ENCODE measurements at places on chromosomes 7 and 10.
A peak's percentile ranks its signal among the peaks of the same experiment; 100 is the strongest.

DNA sequence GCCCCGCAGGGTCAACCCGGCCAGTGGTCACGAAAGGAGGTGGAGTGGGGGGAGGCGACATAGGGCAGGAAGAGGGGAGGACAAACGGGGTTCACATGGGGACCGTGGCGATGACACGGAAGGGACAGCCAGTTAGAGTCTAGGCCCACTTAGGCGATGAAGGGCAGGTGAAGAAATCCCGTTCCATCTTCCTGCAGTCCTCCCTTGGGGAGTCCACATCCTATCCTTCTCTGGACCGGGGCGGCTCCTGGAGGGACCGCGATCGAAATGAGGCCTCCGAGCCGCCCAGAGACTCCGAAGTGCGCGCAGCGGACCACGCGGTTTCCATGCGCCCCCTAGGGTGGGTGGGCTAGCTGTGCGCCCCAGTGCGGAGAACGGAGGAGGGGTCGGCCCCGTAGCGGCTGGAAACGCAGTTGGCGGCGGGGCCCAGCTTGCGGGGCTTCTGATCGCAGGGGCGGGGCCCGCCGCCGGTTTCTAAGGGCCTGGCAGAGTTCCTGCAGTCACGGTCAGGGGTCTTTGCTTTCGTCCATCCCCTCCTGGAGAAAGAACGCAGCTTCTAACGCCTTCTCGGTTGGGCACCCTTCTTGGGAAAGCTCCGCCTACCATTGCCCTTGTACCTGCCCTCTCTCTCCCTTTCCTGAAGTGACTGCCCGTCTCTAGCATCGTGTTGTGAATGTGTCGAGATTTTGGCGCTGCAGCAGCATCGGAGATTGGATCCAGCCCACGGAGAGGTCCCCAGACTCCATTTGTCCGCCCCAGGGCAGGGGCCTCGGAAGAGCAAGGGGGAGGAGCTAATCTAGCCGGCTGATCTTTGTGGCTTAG is 17.9 kb upstream of the TMEM225B start:
- DNase-seq: no peak

- DNase-seq: no peak
Measured at GRCh38 chr10:29009464-29009863, 279.4 kb upstream of the LYZL1 start.

- no peak for DNase-seq
Measured at GRCh38 chr10:3173171-3173878, 743 bp upstream of the PITRM1 start.

DNA sequence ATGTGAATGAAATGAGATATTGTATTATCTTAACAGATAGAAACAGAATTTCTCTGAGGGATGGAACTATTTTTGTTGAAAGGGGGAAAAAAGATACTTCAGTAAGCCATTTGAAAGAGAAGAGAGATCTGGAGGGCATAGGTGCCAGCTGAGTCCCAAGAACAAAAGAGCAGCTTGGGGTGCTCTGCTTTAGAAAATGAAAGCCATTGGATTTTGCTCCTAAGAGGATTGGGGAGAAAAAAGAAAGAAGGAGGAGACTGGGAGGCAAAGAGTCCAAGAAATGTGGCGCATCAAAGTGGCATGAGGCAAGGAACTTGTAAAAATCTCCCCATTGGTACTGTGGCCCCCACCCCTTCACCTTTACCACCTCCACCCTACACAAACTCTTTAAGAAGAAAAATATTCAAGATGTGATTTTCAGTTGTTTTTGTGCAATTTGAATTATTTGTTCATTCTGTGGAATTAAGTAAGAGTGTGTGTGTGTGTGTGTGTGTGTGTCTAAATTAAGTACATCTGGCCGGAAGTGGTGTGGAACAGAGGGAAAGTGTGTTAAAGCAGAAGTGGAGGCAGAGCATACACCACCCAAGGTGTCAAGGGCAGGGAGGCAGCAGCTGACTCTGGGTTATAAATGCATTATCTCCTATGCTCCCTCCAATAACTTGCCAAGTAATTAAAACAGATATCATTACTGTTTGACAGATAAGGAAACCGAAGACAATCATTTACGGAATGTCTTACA is 9.9 kb upstream of the GNAI1 start:
- DNase-seq: peak; percentile 15

DNA sequence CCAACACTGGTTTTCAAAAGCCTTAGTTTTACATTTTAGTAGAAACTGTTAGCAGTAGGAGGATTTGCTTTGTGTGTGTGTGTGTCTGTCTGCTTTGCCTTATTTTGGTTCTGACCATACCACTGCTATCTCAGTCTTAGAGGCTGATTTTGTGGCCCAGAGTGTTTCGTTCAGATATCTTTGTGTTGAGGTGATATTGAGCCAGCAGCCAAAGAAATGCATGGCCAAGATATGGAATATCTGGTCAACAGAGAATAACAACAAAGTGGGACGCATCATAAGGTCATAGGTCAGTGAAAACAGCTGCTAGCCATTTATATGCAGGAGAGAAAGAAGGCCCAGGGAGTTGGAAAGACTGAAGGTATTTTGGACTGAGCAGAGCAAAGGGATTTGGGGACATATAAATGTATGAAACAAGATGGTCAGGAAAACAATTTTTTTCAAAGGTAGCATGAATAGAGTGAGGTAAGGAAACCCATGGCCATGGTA is 47.7 kb downstream of the KIAA1217 start:
- DNase-seq: no peak

Measured in DND-41 (cell line).